Posterior cingulate gyrus (tissue), 11 donors: ENCODE measurements at places on chromosomes 1 and 21.

- DNase-seq: no peak
Measured at GRCh38 chr1:243483952-243484351, 228.1 kb downstream of the SDCCAG8 start.

- peak; percentile 43 for DNase-seq
Measured at GRCh38 chr1:32241001-32241763, 5.8 kb upstream of the FAM167B start.

GRCh38 chr1:218364028-218364710 lies 19.0 kb downstream of the TGFB2 start:
- no peak for DNase-seq

DNA sequence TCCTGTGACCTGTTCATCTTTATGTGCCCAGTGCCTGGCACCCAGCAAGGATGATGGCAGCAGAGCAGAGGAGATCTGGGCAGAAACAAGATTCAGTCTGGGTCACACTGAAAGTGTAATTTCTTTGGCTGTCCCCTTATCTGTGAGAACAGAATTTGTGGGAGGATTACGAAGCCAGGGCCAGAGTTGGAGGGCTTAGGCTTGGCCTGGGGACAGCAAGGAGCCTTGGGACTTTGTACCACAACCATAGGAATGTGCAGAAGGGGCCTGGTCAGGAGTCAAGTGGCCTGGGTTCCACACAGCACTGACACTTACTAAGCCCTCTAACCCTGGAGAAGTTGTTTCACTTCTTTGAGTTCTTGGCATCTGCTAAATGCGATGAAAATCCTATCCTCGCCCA lies 12.8 kb downstream of the PMVK start:
- DNase-seq: no peak

GRCh38 chr1:33191731-33192275 lies 10.0 kb upstream of the TRIM62 start:
- DNase-seq: no peak

- no peak for DNase-seq
Measured at GRCh38 chr1:15000671-15001070, 152.9 kb upstream of the TMEM51 start.

- no peak for DNase-seq
Measured at GRCh38 chr1:64041371-64042131, 161.9 kb upstream of the UBE2U start.

- no peak for DNase-seq
Measured at GRCh38 chr1:25674807-25675084, 58.2 kb downstream of the MAN1C1 start.

GRCh38 chr1:21703318-21703963 lies 34.3 kb upstream of the RAP1GAP start:
- DNase-seq: no peak

- no peak for DNase-seq
Measured at GRCh38 chr1:153882296-153882912, 40.4 kb downstream of the GATAD2B start.

GRCh38 chr1:153389973-153390879 lies 647 bp downstream of the S100A8 start:
- DNase-seq: no peak

GRCh38 chr1:79497193-79497773 lies 490.8 kb upstream of the ADGRL4 start:
- DNase-seq: no peak

DNA sequence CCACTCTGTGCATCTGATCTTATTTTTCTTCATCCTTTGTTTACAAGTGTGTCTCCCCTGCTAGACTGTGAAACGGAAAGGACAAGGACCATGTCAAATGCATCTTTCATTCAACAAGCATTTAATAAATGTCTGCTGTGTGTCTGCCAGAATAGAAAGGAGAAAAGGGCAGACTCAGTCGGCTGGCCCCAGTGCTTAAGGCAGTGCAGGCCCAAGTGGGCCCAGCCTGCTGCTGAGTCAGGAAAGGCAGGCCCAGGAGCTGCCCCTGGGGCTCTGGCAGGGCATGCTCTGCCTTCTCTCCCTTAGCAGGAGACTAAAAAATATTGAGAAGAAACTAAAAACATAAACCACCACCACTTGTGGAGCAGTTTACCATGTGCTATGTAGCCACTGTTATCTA lies 38.1 kb downstream of the PLEKHA6 start:
- no peak for DNase-seq

- DNase-seq: no peak
Measured at GRCh38 chr1:154747740-154748404, 122.2 kb downstream of the KCNN3 start.

GRCh38 chr1:25688390-25689119 lies 72.0 kb downstream of the MAN1C1 start:
- no peak for DNase-seq

GRCh38 chr1:228316589-228317387 lies 89.8 kb downstream of the TRIM11 start:
- peak; percentile 84 for DNase-seq

- DNase-seq: no peak
Measured at GRCh38 chr1:202240956-202241355, 47.4 kb downstream of the LGR6 start.

DNA sequence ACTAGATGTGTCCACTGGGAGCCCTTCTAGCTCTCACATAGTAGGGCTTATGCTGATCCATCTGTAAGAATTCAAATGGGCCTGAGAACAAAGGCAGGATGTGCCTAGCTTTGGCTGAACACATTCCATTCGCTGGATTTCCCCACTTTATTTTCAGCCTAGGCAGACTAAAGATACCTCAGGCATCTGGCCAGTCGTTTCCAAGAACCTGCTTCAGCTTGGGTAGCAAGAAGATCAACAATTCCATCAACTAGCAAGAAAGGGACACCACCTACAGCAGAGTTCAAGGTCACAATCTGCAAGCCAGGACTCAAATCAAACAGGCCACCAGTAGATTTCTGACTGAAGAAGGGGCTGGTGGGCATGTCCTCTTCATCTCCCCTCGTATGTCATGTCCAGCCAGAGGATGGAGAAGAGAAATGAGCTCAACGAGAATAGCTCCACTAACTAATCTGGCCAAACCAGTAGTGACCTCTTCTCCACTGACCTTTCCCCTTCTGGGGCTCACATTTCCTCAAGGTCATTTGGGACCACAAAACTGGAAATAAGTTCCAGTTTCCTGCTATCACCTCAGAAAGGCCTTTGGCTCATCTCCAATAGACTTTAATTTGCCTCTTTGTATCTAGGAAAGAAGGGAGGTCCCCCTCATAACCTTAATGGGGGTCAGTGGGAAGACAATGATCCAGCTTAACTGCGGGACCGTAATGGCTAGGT lies 14.2 kb downstream of the TXNIP start:
- DNase-seq: no peak

DNA sequence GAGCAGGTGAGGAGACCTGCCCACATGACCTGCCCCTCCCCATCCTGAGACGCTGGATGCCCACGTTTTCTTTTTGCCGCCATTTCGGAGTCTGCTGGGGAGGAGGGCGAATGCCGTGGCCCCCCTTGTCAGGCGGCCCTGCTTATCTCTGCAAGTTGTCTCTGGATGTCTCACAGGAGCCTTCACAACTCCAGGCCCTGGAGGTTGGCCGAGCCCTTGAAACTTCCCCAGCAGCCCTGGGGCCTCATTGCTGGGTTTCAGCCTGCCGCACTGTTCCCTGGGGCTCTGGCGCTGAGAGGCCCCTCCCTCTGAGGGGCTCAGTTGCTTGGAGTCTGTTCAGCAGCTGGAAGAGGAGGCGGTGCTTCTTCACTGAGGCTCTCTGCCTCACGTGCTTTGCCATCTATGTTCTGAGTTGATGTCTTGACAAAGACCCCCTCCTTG lies 29.8 kb upstream of the ZBTB21 start:
- no peak for DNase-seq

- DNase-seq: no peak
Measured at GRCh38 chr1:160471253-160471652, 51.8 kb downstream of the SLAMF6 start.

DNA sequence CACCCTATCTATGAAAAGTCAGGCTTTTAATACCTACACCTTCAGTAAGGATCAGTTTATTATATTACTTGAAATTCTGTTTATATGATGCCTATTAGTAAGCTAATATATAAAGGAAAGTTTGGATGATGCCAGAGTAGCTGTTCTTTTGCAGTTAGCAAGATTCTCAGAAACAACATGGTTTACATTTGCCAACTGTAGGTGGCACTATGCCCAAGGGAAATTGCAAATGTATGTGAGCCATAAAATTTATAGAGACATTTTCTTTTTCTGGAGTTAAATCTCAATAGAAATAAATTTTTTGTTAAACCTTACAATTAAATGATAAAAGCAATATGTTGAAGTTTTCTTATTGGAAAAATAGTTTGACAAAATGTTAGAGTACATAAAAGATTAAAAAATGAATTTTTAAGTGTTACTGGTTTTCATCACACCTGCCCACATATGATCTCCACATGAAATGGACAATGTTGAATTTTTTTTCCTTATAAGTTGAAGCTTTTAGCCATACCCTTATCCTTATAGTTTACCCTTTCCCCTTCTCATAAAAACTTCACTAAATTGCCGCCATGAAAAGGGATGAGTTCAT lies 32.1 kb upstream of the EPHX4 start:
- no peak for DNase-seq

DNA sequence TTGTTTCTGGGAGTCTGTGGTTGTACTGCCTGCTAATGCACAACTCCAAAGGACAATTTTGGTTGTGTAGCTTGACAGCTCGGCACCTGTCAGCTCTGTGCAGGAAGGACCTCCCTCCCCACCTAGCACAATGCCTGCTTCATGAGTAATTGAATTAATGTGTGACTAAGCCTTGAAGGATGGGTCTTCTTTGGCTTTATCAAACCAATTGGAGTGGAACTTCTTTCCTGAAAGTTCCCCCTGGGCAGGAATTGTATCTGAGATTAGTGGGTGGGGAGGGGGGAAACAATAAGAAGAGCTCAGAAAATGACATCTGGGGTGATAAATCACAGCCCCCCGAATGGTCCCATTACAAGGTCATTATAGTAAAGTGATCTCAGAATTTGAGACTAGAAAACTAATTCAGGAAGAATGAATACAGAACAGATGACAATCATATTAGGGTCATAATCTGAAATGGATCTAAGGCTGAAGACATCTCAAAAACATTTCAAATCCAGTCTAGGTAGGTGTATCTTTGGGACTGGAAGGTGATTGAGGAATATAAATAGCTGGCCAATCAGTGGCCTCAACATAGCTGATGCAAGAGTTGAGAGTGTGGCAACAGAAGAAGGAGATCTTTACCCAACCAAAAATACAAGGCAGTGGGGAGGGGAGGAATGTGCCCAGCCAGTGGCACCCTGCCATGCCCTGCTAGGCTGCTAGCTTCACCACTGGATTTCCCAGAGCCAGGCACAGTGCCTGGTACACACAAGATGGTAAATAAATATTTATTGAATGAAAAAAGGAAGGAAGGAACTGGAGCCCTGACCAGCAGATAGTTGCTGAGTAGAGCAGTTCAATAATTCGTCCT lies 10.1 kb upstream of the SESN2 start:
- DNase-seq: peak; percentile 19

DNA sequence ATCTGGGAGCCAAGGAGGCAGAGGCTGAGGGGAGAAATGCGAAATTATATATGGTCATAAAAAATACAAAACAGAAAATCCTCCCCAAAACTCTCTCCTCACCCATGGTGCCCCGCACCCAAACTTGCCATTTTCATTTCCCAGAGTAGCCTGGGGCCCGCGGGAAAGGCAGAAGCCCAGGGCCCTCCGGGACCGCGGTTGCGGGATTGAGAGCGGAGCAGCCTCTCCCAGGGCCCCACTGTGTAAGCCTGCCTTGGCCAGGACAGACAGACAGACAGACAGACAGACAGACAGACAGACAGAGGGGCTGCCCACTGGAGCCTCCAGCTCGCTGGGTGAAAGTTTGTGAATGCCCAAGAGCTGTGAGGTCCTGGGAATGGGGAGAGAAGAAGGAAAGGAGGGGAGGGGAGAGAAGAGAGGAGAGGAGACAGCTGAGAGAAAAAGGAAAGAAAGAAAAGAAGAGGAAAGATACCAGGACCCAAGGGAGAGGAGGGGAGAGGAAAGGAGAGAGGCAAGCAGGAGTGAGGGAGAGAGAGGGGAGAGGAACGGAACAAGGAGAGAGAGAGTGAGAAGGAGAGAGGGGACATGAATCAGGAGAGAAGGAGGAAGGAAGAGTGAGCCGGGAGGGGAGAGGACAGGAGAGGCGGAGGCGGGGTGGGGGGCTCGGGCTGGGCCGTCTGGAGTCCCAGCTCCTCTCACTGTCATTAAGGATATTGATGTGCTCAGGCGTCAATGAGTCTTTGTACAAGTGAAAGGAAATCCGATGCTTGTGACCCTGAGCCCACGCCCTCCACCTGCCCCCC lies 69.3 kb upstream of the CASZ1 start:
- DNase-seq: no peak

DNA sequence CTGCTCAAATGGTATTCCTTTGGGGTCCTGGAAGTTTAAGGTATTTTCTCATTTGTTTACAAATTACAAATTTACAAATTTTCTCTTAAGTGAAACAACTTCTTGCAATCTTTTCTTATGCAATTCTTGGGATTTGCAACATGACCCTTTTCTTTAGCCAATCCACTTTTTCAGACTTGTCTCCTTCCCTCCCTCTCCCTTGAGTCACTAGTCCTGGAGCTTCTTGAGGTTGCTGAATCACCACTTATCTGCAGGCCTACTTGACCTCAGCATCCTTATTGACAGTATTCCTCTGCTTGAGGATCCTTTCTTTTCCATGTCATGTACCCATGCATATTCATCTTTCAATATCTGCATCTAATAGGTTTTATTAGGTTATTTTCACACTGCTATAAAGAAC lies 302.8 kb upstream of the ADAMTS5 start:
- no peak for DNase-seq

DNA sequence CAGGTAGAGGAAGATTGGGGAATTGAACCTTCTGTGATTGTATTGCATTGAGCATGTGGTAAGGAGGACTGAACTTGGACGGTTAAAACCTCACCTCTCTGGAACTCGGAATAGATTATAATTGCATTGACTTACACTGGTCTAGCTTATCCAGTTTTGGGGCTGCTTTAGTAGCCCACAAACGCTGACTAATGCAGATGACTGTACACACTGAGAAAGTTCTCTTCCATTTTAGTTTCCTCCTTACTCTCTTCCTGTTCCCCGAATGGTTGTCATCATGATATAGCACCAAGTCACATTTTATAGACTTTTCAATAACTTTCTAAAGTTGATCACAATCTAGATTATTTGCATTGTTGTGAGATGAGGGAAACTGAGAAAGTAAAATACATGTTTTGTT lies 78.2 kb downstream of the NFIA start:
- DNase-seq: no peak

GRCh38 chr1:70034403-70034802 lies 171.0 kb downstream of the LRRC40 start:
- DNase-seq: no peak

- DNase-seq: no peak
Measured at GRCh38 chr21:41615613-41616012, 107.7 kb upstream of the TMPRSS2 start.

- no peak for DNase-seq
Measured at GRCh38 chr1:219419065-219419464, 193.8 kb downstream of the ZC3H11B start.

DNA sequence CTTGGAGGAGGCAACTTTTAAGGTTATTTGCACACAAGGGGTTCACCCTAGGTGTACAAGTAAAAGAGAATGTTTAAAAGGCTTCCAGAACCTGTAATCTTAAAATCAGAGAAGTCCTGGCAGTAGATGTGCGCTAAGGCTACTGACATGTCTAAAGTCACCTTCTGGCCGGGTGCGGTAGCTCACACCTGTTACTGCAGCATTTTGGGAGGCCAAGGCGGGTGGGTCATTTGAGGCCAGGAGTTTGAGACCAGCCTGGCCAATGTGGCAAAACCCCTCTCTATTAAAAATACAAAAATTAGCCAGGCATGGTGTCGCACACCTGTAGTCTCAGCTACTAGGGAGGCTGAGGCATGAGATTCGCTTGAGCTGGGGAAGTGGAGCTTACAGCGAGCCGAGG lies 20.3 kb upstream of the DEGS1 start:
- no peak for DNase-seq
